ENCODE measurements at places on chromosomes 12 and 14.

DNA sequence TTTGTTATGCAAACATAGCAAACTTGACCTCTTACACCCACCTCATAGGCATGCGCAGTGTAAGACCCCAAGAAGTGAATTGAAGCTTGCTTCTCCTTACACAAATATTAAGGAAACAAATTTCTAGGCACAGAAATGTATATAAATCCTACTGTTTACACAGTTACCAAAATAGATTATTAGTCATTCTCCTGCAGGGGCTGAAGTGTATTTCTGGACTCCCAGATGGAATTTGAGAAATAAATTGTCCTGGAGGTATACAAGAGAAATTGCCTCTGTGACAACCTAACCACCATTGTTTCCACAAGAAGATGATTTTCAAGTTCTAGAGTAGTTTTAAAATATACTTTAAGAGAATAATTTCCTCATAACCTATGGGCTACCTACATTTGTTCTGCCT lies 656.0 kb upstream of the MDGA2 start:
- no peak for DNase-seq

- no peak for DNase-seq
Observed at GRCh38 chr14:75879031-75879430, 102.8 kb downstream of the TGFB3 start.

DNA sequence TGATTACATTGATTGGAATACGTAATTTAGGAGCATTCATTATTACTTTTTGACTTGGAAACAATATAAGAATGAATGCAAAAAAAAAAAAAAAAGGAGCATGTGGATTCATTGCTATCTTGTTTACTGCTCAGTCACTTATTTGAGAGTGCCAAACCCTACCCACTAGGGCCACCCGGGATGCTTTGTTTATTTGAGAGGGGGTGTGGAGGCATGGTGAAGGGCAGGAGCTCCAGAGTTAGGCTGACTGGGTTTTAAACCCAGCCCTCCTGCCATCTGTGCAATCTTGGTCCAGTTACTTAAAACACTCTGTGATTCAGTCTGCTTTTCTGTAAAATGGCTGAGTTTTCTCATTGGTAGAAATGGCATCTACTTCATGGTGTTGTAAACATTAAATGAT lies 195.2 kb downstream of the RAD51B start:
- DNase-seq, result no peak

- DNase-seq, result no peak
Observed at GRCh38 chr14:84610086-84610485, 919.9 kb upstream of the FLRT2 start.

DNA sequence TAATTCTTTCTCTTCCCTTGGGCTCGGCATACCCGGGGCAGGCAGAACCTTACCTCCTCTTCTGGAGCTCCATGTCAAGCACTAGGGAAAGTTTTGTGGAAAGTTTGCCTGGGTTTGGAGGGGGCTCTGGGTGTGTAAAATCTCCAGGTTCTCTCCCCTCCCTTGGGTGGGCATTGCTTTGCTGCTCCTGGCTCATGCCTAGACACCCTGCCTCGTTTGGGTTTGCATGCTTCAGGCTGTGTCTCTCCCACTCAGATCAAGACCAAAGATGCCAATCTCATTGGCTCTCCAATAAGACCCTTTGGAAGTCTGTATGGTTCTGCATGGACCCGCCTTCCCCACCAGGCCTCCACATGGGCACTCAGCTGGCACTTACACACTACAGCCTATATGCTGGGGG lies 6.2 kb upstream of the KRT2 start:
- DNase-seq, result no peak

DNA sequence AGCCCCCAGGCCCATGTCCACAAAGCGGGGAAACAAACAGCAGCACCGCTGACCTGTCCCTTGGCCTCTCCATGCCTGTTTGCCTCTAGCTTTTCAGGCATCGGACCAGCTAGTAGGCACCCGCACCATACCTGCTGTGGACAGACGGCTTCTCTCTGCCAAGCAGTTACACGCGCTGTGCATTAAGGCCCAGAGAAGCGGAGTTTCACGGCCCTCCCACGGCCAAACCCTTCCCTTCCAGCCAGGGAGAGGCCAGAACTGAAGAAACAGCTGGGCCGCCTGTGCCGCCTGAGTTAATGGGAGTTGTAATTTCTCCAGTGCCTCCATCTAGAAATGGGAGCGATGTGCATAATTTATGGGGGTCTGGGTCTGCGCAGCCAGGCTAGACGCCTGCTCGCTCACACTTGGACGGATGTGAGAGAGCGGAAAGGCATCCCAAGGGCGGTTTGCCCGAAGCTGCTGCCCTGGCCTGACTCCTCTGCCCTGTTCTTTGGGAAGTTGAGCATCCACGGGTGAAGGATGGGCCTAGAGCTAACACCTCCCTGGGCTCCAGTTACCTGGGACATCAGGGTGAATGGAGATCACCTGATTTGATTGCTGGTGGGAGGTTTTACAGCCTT lies 89.7 kb upstream of the BCL11B start:
- no peak for DNase-seq

DNA sequence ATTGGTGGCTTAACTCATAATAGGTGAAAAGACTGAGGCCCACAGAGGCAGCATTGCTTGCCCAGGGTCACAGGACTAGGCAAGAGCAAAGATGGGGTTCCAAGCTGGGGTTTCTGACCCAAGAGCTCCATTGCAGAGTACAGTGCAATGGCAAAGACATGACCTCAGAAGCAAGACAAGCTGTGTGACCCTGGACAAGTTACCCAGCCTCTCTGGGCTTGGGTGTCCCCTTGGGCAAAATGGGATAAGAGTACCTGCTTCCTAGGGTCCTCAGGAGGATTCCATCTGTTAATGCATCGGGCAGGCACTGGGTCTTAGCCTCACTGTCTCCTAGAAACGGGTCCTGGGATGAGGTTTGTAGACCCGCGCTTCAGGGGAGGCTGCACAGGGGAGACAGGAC lies 111.6 kb upstream of the NCOR2 start:
- no peak for DNase-seq

DNA sequence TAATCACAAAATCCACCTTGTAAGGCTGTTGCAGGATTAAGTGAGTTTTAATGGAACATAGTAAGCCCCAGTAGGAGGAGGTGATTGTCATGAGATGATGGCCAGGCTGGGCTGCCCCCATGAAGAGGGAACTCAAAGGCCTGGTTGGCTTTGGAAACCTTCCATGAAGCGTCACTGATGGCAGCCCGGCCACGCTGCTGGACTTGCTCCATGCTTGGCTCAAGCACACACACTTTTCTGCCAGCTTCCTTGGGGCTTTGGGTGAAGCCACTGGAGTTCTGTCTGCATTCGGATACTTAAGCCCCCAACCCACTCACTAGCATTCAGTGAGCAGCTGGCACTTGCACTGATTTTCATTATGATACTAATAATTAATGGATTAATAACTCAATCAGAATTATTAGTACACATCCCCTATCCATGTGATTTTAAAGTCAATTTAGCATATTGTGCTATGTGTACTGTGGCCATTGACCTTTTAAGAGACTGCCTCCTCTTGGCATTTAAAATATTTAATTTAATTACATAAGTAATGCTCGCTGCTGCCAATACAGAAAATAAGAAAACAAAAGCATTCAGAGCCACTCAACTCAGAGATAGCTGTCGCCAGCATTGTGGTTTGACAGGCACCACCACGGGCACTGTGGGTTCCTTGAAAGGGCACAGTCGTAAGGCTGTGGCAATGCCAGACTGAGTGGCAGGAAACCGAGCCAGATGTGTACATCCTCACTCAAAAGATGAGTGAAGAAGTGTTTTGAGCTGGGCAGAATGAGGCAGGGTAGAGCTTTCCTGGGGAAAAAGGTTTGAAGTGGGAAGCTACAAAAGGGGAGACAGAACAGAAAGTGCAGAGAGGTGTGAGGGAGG lies 15.9 kb downstream of the KRT85 start:
- DNase-seq, result no peak

GRCh38 chr12:88522961-88523360 lies 57.3 kb downstream of the KITLG start:
- DNase-seq, result no peak

DNA sequence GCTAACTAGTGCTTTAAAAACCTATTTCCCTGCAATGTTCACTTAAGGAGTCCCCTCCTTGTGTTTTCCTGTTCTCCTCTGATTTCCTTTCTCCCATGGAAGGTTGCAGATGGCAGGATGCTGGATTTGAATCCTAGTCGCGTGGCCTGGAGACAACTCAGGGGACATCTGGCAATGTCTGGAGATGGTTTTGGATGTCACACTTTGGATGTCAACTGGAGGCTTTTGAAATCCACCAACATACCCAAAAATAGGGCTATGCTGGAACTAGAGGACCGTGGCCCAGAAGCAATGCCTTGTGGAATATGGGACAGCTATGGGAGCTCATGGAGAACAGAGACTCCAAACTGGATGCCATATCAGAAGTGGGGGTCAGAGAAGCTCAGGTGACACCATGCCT lies 95.8 kb upstream of the NOS1 start:
- no peak for DNase-seq

- DNase-seq, result peak; percentile 25
Observed at GRCh38 chr12:67651132-67651695, 2.7 kb downstream of the DYRK2 start.

- no peak for DNase-seq
Observed at GRCh38 chr12:674272-674781, 11.1 kb upstream of the NINJ2 start.

DNA sequence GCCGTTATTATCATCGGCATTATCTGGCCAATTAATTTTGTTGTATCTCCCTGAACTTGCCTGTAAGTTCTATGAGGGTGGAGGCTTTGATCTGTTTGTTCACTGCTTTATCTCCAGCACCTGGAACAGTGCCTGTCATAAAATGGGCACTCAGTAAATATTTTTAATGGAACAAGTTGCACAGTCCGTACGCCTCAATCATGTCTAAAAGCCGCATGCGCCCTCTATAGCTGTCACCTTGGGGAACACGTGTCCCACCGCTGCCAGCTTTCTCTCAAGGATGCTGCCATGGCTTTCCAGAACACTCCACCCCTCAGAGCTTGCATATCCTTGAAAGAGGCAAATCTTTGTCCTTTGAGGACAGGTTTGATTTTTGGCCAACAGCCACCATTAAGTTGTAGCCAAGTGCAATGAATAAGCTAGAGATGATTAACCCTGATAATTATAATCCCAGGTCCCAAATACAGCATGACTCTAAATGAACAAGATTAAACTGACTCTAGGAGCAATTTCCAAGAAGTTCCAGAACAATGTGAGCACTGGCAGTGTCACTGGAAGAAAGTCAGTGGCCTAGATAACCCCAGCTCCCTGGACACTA lies 55.1 kb downstream of the ERH start:
- peak; percentile 14 for DNase-seq

GRCh38 chr12:76921100-76921471 lies 42.3 kb upstream of the CSRP2 start:
- no peak for DNase-seq
